Inflammatory macrophage treated with lipopolysaccharide for 1 hour (primary cell): ENCODE measurements at places on chromosomes 6 and 20.

DNA sequence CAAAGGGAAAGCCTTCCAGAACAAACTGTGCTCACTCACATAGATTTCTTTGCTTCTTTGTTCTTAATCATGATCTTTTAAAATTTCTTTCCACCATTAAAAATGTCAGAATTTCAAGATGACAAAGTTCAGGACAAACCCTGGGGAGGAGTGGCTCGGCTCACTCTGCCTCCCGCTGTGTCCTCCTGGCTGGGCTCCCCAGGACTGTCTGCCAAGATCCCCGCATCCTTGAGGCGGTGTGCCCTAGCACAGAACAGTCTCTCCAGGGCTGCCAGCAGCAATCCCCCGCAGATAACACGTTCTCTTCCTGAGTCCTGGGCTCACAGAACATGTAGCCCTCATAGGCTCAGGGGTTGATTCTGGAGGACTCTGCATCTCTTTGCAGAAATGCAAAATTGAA, 98.4 kb upstream of the KCNG1 start:
- DNase-seq, result no peak

- DNase-seq, result no peak
Observed at GRCh38 chr6:147530132-147531060, 21.9 kb downstream of the SAMD5 start.

- peak; percentile 84 for DNase-seq
Observed at GRCh38 chr6:15508441-15508871, 154.4 kb downstream of the DTNBP1 start.

DNA sequence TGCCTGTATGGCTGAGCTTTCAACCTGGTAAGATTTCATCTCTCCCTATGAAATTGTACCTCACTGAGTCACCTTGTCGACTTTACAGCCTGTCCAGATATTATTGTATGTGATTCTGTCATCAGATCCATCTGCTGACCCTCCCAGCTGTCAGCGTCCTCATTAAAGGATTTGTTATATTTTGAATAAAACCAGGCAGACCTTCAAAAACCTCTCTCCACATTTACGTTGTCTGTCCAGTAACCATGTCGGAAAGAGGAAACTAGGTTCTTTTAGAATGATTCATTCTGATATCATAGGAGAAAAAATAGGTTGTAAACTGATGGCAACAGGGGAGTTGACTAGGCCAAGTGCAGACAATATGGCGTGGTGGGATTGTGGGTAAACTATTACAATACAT, 38.5 kb downstream of the TSPYL4 start:
- no peak for DNase-seq

DNA sequence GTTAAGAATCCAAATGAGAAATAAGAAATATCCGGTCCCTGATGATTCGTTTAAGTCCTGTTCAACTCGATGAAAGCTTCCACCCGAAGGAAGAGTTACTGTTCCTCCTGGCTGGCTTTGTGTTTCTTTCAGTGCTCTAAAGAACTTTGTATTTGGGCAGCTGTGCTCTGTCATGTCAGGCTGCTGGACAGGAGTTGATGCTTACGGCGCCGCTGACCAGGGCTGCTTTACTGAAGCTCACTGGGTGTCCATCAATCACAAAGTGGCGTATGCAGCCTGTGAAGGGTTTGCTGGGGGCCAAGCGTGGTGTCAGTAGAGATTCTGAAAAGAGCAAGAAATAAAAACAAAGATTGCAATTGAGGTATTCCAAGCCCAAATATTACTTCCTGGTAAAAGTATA, 21.9 kb downstream of the FAM229B start:
- no peak for DNase-seq

DNA sequence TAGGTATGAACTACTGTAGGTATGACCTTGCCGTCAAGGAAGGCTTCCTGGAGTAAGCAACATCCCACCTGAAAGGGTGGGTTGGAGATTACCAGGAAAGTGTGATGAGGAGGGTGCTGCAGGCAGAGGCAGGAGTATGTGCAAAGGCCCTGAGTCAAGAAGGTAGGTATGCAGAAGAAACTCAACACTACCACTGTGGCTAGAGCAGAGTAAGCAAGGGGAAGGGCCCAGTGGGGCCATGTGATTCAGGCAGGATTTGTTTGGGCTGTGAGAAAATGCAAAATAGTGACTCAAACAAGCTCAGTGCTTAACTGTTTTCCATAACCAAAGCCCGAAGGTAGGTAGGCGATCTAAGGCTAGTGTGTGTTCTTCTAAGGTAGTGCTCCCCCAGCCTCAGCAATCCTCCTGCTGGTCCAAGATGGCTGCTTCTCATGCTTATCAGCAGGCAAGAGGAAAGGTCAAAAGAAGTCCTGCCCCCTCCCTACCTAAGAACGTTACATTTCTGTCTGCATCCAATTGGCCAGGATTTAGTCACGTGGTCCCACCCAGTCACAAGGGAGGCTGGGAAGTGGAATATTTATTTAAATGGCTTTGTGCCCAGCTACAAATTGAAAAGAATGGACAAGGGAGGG, 36.2 kb upstream of the HMGA1 start:
- DNase-seq, result no peak

DNA sequence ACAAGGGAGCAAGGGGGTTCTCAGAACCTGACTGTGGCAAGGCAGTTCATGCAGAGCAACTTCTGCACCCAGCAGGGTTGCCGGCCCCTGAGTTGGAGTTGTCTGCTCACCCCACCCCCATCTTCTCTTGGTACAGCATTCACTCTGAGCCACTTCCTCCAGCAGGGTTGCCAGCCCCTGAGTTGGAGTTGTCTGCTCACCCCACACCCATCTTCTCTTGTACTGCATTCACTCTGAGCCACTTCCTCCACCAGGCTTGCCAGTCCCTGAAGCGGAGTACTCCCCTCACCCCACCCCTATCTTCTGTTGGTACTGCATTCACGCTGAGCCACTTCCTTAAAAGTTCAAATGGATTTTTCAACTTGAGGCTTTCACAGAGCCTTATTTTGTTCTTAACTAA, 79.7 kb upstream of the SYNDIG1 start:
- peak; percentile 45 for DNase-seq

GRCh38 chr6:39642270-39642669, 82.9 kb downstream of the KIF6 start:
- DNase-seq, result no peak

GRCh38 chr6:3803627-3804468, 45.3 kb upstream of the FAM50B start:
- no peak for DNase-seq

DNA sequence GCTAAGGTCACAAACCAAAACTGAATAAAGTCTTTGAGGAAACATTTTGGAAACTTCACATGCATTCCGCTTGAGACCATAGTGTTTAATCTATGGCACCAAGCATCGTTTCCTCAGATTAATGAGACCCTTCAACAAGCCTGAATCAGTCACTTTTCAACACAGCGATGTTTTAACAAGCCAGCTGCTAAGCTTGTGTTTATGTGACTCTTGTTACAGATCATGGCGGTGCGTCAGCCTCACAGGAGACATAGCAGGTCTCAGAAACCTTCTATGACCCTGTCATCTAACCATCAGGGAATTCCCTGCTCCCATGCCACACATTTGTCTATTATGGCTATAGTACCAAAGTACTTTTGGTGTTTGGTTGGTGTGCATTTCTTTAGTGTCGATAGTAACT, 57.2 kb downstream of the MTFR2 start:
- no peak for DNase-seq

- DNase-seq, result peak; percentile 6
Observed at GRCh38 chr6:26053992-26054780, 33.0 kb upstream of the HFE start.

- DNase-seq, result no peak
Observed at GRCh38 chr20:57657535-57658446, 37.6 kb upstream of the ZBP1 start.
